Stimulated activated CD8-positive, alpha-beta memory T cell treated with anti-CD3 and anti-CD28 coated beads, Interleukin-2, amount 100 ng/mL, for 48 hours (primary cell): ENCODE measurements at places on chromosomes 12 and 14.

GRCh38 chr14:64000749-64001148 lies 147.9 kb downstream of the SYNE2 start:
- no peak for DNase-seq

- no peak for DNase-seq
Measured at GRCh38 chr14:33525626-33526025, 425.2 kb downstream of the EGLN3 start.

DNA sequence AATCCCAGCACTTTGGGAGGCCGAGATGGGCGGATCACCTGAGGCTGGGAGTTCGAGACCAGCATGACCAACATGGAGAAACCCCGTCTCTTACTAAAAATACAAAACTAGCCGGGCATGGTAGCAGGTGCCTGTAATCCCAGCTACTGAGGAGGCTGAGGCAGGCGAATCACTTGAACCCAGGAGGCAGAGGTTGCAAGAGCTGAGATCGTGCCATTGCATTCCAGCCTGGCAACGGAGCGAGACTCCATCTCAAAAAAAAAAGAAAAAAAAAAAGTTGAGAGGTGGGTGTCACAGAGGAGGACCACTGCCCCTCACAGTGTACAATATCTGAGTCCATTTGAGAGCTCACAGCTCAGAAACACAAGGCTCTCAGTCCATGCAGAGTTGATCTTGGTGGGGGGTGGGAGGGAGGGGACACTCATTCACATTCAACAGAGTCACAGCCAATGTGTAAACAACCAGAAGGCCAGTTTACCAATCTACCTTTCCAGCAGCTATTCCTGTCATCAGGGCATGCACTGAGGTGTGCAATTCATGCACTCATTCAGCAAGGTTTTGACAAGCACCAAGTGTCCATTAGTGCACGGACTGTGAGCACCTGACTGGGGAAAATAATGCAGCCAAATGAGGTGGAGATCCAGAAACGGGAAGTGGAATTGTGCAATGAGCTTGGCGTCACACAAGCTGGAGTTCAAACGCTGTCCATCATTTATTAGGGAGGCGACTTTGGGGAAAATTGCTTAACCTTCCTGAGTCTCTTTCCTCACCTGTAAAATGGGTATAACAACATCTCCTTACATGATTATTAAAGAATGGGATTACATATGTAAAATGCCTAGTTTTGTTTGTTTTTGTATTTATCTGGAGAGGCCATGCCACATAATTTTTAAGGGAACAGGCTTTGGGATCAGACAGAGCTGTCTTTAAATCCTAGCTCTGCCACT lies 4.4 kb upstream of the EIF5 start:
- DNase-seq, result no peak

- DNase-seq, result no peak
Measured at GRCh38 chr14:100982762-100983161, 79.2 kb upstream of the RTL1 start.

DNA sequence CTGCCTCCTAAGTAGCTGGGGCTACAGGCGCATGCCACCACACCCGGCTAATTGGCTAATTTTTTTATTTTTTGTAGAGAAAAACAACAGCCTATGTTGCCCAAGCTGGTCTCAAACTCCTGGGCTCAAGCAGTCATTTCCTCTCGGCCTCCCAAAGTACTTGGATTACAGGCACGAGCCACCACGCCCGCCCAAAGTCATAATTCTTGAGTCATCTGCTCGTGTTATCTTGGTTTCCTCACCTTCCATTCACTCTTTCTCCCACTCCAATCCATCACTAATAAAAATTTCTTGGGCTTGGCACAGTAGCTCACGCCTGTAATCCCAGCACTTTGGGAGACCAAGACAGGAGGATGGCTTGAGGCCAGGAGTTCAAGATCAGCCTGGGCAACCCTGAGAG lies 32.0 kb downstream of the ITGA7 start:
- DNase-seq, result no peak

GRCh38 chr12:52600941-52601481 lies at the start of gene KRT72:
KRT72 (minus strand) TSS chr12:52601463; CDS start chr12:52601452, 11 bp downstream.
- no peak for DNase-seq

DNA sequence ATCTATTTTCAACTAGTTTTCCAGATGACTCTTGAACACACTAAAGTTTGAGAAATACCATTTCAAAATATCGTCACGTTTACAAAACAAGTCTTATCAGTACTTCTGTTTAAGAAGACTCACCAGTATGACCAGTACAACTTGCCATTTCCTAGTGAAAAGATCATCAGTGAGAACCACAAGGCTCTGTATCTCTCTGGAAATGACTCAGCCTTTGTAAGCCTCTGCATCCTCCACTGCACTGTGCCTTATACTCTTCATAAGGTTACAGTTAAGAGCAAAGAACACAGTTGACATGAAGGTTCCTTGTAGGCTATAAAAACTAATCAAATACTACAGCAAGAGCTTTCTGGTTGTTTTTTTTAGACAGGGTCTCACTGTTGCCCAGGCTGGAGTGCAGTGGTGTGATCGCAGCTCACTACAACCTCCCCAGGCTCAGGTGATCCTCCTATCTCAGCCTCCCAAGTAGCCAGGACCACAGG lies 5.7 kb upstream of the VTI1B start:
- DNase-seq, result no peak

- no peak for DNase-seq
Measured at GRCh38 chr14:93733231-93733630, 55.1 kb downstream of the PRIMA1 start.

DNA sequence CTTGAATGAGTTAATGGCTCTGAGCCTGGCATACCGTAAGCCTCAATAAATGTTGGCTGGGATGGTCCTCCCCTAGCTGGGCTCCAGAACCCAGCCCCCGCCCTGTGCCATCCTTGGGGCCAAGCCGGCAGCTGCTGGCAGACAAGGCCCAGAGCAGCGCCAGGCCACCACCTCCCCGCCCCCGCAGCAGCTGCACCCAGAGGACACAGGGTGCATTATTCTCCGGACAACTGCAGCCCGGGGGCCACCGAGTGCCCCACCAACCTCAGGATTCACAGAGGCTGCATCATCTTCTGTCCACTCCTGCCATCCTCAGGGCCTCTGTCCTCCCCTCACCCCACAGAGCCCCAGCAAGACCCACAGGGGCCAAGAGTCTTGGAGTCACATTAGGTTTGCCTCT lies 92.7 kb downstream of the NCOR2 start:
- no peak for DNase-seq

DNA sequence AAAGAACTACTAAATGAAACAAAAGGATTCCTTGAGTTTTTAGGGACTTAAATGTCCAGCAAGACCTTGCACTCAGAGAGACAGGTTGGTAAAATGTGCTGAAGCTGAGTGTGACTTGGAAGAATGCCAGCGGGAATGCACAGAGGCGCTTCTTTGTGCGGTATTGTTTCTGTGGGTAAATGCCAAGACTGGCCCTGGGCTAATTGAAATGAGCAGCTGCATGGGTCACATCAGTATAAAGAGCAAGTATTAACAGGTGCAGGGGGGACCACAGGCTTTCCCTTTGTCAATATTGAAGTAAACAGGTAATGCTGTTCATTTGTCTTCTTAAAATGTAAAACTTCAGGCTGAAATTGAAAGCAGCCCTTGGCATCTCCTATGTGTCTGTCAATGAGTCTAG lies 74.3 kb downstream of the LMO3 start:
- DNase-seq, result no peak

- DNase-seq, result no peak
Measured at GRCh38 chr12:94172031-94172430, 23.7 kb downstream of the PLXNC1 start.

DNA sequence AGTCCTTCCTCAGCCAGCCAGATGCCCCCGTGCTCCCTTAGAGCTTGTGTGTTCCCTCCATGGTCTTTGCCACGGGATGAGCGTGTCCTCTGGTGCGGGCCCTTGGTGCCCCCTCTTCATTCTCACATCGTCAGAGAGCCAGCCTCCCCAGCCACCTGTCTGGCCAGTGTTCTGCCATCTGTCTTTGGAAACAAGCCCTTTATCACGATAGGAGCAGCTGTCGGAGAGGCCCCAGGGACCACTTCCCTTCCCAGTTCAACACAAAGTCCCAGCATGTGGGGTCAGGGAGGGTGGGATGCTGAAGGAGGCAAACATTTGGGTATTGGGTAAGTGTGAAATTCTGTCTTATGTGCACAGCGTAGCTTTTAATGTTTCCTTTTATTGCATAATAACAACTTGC lies 44.5 kb downstream of the DYNC1H1 start:
- DNase-seq, result no peak

DNA sequence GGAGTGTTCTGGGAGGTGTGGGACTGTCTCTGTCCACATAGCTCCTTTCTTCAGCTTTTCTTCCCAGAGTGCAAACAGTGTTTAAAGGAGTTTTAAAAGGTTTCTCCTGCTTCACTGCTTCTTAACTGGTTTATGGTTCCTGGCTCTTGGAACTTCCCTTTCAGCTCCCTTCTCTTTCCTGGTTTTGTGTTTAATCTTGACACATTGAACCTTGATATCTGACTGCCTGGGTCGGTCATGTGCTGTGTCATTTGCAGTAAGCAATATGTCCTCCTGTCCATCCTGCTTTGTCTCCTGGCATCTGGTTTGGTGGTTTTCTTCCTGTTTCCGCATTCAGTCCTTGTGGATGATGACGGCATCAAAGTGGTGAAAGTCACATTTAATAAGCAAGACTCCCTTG lies 2.2 kb downstream of the TMEM106C start:
- DNase-seq, result no peak

DNA sequence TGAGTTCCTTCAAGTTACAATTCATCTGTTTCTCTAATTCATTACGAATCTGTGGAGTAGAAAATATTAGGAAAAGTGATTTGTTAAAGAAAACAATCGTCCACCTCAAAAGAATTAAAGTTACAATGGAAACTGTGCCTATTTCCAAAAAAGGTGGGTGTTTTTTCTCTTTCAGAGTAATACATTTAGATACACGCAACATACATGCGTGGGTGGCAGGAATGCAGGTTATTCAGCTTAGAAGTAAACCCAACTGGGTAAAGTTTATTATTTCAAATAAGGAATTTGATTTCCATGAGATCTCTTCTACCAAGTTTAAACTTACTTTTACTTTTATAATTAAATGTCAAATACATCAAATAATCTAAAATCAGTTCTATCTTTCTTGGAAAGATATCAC lies 52.2 kb downstream of the SSH1 start:
- no peak for DNase-seq

GRCh38 chr12:82176761-82177490 lies 181.3 kb downstream of the CCDC59 start:
- DNase-seq, result no peak

DNA sequence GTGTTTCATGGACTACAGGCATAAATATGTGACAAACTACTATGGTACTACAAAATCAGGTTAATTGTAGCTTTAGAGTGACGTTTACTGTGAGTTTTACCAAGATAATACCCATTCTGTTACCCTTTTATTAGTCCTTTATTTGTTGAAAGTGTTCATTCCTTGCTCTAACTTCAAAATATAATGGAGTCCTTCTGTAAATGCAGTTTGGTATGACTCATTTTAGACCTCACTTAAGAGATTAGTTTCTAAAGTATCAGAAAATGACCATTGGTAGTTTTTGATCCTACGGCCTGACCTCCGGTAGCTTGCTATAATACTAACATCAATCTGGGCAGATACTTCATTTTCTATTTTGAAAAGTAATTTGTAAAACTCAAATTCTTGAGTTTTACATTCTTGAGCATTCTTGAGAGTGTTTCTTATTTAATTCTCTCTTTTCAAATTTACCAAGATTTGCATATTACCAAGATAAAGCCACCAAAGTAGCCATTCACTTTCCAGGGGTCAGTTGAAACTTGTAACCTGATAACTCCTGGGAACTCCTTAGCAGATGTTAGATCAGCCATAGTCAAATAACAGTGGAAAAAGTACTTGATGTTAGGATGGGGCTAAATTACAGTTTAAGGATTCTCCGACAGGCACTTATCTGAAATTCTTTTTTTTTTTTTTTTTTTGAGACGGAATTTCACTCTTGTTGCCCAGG lies 4.2 kb downstream of the HSPA2 start:
- no peak for DNase-seq

- no peak for DNase-seq
Measured at GRCh38 chr12:9751204-9752144, 9.2 kb downstream of the CD69 start.

- DNase-seq, result no peak
Measured at GRCh38 chr12:131383741-131384543, 326.9 kb upstream of the SFSWAP start.

DNA sequence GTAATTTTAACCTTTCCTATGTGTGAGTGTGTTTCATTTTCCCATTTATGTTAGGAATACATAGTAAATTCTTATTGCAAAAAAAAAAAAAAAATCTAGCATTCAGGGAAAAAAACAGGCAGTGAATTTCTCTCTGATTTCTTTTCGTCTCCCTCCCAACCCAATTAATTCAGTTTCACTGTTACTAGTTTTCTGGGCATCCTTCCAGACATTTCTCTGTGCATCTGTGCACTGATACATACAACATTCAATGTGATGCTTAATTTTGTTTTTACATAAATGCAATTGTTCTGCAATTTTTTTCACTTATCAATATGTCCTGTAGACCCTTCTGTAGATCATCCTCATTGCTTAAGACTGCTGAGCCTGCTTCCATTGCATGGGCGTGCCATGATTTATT lies 694.3 kb upstream of the TBX3 start:
- DNase-seq, result no peak

DNA sequence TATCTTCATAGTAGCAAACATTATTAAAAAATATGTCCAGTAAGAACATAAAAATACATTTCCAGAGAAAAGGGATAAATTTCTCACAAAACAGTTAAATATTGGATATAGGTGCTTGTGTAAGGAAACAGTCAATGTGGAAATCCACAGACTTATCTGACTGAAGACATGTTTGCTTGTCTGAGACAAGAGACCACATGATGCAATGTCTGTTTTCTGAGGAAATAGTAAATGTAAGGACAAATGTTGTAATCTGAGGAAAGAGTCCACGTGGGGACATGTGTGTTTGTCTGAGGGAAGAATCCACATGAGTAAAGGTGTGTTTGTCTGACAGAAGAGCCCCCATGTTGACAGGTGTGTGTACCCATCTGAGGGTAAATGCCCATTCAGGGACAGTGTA lies 1093.2 kb downstream of the TMEM121 start:
- no peak for DNase-seq

DNA sequence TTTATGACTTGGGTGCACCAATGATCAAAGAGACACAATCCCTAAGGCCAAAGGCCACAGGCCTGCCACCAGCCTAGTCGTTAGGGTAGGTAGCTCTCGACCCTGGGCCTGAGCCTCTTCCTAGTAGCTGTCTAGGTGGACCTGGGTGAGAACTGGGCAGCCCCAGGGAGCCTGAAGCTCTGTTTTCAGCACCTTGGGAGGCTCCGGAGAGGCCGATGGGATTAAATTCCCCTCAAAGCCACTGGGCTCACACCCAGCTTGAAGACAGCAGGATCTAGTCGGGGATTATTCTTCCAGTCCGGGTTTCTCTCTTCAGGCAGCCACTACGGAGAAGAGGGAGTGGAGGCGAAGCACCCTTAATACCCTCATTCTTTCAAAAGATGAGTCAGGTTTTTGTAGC lies 79.8 kb downstream of the TMEM260 start:
- no peak for DNase-seq
